ENCODE measurements at places on chromosomes 16 and 17.
A peak's percentile ranks its signal among the peaks of the same experiment; 100 is the strongest.

DNA sequence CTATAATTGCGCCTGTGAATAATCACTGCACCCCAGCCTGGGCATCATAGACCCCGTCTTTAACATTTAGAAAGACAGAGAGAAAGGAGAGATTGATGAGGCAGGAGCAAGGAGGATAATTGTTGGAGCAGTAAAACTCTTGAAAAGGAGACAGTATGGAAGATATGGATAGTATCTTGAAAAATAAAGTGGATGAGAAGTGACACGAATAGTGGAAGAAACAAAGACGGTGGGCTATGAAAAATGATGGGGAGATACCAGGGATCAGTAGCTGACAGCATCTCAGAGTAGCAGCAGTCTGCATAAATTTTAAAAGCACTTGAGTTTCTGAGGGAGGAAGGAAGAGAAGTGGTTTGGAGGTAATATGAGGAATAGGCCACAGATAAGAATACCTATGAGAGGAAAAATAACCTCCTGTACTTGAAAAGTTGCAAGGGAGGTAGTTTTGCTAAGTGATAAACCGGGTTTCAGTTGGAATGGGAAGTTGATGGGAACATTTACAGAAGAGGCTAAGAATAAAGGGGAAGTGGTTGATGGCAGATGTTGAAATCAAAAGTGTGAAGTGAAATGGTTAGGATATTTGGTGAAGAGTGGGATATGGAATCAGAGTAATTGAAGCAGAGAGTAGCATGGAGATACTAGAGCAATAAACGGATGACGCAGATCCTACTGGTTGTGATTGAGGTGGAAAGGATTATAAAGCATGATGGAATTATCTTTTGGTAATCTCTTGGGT is 1.8 kb upstream of the PPM1D start:
- no peak for DNase-seq

DNA sequence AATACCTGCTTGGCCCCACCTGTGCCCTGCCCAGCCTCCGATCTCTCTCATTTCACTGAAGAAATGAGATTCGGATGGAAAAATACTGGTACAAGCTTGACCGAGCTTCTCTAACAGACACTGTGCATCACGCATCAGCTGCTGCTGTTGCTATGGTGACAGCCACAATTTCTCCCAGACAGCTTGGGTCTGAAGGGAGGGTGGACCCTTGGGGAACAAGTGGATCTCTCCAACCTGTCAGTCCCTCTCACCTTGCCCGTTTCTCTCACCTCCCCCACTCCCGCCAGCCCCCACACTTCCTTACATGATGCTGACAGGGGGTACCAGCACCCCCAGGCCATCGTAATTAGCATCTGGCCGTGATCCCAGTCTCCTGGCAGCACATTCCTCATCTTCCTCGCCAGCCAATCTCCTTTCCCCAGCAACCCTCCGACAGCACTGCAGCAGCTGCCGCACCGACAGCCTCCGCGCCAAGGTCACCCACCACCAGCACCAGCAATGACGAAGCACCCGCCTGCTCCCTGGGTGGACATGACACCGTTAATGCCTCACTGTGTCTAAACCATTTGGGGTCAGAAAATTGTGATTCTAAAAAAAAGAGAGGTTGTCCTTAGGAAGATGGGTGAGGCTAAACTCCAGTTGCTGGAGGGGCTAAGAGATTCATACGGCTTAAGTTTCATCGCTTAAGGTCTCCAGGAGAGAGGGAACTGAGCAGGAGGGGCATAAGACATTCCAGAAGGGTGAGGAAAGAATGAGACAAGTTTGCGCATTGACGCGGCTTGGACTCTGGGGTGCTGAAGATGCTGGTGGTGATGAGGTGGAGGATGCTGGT is 58.6 kb upstream of the TNRC6A start:
- peak; percentile 79 for DNase-seq

DNA sequence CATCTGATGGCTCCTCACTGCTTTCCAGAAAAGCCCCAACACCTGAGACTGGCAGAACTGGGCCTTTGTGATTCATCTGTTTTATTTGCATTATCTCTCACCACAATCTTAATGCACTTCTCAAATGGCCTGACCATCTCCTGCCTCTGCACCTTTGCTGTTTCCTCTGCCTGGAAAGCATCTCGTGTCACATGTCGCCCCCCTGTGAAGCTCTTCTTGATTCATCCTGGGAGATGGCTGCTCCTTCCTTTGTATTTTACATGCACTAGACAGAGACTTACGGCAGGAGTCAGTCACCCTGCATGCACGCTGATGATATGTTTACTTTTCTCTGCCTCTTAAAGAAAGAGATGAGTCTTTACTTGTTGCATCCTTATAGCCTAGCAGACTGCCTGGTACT is 30.0 kb downstream of the HNF1B start:
- DNase-seq: no peak

DNA sequence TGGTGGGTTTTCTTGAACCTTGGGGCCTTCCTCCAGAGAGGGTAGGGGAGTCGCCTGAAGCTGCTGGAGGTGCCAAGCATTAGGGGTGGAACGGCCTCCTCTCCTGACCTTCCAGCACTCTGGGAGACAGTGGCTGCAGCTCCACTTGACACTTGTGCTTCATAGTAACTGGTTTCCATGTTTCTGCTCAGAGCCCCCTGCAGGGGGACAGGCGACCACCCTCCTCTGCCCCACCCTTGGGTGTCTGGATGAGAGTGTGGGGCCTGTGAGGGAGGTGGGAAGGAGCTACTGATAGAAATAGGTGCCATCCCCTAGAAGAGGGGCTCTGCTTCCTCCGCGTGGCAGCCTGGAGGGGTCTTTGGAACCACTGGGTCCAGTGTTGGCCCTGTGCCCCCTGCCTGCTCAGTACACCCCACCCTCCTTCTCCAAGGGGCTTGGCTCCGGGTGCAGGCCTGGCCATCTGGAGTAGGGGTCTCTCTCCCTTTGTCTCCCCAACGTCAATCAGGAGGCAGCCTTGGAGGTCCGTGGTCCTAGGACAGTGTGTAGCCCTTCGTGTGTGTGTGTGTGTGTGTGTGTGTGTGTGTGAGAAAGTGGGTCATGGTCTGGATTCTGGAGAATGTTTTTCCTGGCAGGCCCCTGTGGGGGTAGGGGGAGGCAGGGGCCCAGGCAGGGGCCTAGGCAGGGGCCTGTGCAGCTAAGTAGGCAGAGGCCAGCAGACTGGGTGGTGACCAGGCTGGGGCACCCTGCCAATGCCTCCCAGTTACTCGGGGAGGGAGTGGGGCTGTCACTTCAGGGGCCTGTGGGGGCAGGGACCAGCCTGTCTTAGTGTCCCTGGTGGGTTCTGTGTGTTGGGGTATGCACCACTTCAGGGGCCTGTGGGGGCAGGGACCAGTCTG is 4.9 kb downstream of the LASP1 start:
- no peak for DNase-seq

DNA sequence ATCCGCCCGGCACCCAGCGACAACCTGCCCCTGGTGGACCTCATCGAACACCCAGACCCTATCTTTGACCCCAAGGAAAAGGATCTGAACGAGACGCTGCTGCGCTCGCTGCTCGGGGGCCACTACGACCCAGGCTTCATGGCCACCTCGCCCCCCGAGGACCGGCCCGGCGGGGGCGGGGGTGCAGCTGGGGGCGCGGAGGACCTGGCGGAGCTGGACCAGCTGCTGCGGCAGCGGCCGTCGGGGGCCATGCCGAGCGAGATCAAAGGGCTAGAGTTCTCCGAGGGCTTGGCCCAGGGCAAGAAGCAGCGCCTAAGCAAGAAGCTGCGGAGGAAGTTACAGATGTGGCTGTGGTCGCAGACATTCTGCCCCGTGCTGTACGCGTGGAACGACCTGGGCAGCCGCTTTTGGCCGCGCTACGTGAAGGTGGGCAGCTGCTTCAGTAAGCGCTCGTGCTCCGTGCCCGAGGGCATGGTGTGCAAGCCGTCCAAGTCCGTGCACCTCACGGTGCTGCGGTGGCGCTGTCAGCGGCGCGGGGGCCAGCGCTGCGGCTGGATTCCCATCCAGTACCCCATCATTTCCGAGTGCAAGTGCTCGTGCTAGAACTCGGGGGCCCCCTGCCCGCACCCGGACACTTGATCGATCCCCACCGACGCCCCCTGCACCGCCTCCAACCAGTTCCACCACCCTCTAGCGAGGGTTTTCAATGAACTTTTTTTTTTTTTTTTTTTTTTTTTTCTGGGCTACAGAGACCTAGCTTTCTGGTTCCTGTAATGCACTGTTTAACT is 1.0 kb downstream of the NOG start:
- DNase-seq: no peak

GRCh38 chr17:7034955-7035590 is 742 bp upstream of the SLC16A13 start:
- no peak for DNase-seq

DNA sequence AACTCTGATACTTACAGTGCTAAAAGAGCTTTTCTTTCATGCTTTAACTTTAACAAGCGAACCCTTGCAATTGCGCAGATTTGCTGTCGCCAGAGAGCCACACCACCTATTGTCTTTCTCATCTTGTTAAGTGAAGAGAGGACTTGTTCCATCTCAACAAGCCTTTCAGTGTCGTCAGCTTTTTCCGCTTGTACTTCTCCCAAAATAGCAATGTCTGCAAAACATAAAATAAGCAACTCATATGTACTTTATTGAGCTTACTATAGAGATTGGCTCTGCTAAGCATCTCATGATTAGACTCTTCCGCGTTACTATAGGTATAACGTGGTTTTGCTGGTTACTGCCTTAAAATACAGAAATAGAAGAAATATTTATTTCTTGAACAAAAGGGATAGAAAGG is 51.9 kb downstream of the ABCA8 start:
- DNase-seq: no peak

DNA sequence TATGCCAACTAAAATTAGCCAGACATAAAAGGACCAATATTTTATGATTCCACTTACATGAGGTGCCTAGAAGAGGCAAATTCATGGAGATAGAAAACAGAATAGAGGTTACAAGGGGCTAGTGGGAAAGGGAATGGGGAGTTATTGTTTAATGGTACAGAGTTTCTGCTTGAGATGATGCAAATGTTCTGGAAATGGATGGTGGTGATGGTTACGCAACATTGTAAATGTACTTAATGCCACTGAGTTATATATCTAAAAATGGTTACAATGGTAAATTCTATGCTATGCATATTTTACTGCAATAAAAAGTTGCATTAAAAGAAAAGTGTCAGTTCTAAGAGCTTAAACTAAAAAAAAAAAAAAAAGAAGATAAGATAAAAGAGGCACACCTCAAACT is 17.9 kb downstream of the MT1X start:
- no peak for DNase-seq

GRCh38 chr17:52357854-52358253 is 199.3 kb upstream of the CA10 start:
- no peak for DNase-seq

DNA sequence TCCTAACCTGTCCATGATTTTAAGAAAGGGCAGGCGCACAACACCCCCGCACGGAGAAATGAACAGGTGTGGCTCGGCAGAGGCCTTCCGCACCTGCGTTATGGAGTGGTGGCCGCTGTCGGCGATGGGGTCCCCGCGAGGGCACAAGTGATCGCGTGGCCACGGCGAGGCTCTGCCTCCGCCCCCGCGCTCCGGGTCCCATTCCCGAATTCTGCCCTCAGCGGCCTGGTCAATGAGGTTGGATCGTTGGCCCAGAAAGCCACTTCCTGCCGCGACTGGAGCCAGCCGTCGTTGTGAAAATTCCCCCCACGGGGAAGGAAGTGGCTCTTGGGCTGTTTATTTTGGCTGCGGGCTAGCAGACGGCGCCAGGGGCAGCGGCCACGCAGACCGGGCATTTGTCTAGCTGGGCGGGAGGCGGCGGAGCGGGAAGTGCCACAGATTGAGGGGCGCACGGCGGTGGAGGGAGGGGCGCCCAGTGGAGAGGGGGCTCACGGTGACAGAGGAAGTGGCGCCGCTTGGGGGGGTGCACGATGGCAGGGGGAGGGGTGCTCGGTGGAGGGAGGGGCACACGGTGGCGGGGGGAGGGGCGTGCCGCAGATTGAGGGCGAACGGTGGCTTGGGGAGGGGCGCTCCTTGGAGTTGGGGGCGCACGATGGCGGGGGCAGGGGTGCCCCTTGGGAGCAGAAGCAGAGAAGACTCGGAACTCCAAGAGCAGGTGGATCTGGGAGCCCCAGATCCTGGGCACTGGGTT is 25.0 kb downstream of the MRC2 start:
- no peak for DNase-seq

DNA sequence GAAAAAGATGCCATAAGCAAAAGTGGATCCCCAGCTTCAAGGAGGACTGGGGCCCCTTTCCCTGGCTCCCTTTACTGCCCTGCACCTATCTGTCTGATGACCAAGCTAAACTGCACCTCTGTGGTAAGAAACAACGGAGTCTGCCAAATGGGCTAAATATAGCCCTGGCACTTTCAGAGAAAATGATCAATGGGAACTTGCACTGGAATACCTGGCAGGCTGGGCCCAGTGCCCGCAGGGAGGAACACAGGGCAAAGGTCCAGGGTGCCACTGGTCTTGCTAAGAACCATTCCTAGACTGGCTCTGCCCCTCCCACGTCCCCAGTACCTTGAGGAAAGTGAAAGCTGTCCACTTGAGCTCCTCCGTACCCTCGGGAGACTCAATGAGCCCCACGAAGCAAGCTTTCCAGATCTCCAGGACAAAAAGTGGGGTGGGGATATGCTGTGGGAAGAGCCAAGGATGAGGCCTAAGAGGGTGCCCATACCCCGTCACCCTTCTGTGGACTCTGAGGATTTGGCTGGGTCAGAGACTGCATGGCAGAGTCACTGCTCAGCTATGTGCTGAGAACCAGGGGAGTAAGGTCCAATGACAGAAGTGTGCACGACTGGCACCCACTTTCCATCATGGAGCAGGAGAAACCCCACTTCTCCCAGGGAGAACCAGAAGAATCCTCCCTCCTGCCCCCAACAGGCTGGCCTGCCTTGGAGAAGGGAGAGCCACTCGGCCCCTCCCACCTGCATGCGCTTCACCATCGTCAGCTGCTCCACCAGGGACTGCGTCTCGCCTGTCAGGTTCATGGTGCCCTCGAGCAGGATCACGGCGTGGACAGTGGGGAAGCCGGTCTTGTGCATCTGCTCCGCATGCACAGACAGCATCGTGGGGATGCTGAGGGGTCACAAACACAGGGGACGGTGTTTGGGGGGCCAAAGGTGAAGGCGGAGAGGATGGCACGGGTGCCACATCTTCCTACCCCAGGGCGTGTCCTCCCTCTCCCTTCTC is 17.4 kb downstream of the CSF3 start:
- no peak for DNase-seq

GRCh38 chr17:42276609-42277341 is 584 bp upstream of the STAT5B start:
- no peak for DNase-seq
